ENCODE measurements at places on chromosomes 12 and 14. TPM values are rescaled to one million over a fixed set of nuclear protein-coding genes. Genes with fewer than 3 reads are reported as not detected.

Gene PHETA1
- 9.3 TPM for polyA plus RNA-seq

Gene SSTR1
- polyA plus RNA-seq = 1.9 TPM

Gene CLEC4D
- 0.19 TPM for polyA plus RNA-seq

Gene PDE3A
- 7.2 TPM for polyA plus RNA-seq

Gene ARHGEF40
- polyA plus RNA-seq = 88.8 TPM

Gene CIT
- polyA plus RNA-seq = 23.9 TPM
